ENCODE measurements at places on chromosomes 4 and X.

GRCh38 chr4:82044141-82044993 is 329.4 kb downstream of the HNRNPD start:
- no peak for DNase-seq

GRCh38 chr4:142095886-142096605 is 459.7 kb downstream of the IL15 start:
- DNase-seq: peak; percentile 82

DNA sequence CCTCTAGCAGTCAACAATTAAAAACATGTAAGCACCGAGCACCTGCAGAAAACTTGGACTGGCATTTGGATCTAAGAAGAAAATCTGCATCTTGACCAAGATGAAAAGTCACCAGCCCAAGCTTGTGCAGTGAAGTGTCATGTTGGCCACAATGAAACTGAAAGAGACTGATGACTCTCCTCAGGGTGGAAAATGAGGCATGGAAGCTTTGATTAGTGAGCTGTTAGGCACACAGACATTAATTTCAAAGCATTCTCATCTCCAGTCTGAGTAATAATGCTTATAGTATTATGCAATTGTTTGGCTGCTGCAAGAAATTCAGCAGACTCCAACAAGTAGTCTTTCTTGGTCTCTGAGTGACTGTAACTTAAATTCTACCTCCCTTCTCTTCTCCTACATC is 150.1 kb downstream of the AR start:
- no peak for DNase-seq

DNA sequence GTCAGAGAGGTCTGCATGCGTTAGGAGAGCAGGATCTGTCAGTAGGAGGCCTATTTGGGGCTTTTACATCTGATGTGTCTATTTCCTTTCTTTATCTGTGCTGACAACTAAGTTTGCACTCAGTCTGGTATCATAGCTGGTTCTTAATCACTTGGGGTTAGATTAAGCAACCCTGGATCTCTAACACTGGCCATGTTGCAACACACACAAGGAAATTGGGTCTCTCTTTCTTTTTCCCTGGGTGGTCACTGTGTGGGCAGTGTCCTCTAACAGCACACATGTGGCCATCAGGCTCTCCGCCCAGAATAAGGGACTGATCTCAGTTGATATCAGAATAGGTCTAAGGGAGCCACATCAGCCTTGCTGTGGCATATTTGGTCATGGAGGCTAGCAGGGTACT is 38.9 kb downstream of the IGFBP7 start:
- DNase-seq: no peak

DNA sequence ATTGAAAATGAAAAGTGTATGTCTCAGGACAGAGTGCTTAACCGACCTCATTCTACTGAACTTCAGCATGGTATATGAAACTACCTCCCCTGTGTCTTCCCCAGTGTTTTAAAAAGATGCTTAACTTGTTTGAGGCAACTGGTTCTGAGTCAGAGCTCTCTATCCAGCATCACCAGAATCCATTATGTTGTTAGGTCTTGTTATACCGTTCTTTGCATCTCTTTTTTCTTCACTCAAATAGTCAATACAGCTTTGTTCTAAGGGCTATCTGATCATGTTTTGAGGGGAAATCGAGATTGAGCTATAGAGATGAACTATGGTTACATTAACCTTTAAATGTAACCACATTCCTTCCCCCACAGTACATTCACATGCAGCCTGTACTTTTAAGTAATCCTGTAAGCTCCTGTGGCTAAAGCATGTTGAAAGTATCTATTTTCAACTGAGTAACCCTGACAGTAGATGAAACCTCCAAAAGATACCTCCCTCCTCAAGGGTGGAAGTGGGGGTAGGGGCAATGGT is 514.4 kb downstream of the RPA4 start:
- DNase-seq: no peak

GRCh38 chr4:90103991-90104390 is 23.2 kb upstream of the CCSER1 start:
- no peak for DNase-seq

DNA sequence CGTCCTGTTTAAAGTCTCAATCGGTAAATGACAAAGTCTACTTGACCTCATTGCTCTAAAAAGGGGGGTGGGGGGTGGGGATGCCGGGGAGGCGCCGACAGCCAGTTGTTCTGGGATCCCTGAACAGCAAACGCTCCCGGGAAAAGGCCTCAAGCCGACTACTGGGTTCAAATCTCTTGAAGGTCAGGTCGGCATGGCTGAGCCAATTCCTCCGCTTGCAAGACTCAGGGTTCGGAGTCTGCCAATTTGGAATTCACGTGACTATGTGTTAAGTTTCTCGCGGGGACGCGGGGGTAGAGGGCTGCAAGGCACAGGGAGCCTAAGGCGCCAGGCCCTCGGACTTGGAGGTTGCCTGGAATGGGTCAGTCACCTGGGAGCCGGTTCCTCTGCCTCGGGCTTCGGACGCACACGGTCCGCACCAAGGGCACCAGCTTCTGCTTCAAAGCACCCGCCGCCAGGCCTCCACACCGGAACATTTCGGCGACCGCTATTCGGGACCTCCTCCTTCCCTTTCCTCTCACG is 399 bp downstream of the AIFM1 start:
- DNase-seq: no peak

DNA sequence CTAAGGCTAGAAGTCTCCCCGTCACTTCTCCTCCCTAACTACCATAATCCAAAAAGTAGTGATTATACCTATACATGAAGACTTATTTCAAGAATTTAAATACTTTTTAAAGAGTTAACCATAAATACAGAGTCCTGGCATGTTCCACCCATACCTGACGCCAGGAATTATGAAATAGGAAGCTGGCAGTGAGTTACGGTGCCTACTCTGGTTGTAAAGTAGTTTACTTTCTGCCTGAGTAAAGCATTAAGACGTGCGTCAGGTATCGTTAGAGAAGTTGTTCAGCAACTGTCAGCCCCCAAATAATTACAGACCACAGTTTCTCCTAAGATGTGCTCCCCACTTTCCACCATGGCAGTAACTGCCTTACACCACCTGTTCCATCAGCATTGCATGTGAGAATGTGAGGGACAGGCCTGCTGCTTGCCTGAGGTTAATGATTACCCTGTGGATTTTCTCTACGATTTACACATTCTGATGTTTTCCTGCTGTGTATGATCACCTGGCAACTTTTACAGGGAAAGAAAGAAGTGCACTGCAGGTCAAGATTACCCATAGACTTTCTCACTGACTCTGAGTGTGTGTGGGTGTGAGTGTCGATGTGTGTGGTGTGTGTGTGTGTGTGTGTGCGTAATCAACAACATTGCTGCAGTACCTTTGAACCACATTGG is 92.3 kb upstream of the SLC7A11 start:
- DNase-seq: no peak

- no peak for DNase-seq
Measured at GRCh38 chr4:110640576-110640975, 17.7 kb upstream of the PITX2 start.

DNA sequence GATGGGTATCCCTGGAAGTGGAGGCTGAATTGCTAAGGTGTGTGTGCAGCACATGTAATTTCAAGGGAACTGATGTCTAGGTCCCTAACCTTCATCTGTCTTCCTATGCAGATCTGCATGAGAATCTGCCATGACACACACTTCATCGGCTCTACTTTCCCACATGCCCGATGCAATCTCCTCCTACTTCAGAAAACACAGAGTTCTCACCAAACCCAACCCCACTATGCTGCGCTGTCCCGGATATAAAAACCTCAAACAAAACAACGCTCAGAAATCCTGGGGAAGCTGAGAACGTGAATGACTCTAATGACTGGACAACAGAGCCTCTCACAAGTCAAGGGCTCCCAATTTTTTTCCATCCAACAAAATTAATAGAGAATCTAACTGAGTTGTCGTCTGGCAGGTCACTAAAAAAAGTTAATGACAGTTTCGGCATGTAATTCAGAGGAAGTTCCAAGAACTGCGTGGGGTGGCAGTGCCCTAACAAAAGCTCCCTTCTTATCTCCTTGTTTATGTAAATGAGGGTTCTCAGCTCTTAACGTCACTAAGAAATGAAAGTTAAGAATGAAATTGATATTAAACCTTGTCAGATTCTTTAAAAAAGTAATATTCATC is 39.0 kb downstream of the STX18 start:
- DNase-seq: no peak

GRCh38 chr4:175773566-175773965 is 38.5 kb downstream of the GPM6A start:
- DNase-seq: no peak

- DNase-seq: no peak
Measured at GRCh38 chrX:149129767-149130166, 375.3 kb downstream of the IDS start.

DNA sequence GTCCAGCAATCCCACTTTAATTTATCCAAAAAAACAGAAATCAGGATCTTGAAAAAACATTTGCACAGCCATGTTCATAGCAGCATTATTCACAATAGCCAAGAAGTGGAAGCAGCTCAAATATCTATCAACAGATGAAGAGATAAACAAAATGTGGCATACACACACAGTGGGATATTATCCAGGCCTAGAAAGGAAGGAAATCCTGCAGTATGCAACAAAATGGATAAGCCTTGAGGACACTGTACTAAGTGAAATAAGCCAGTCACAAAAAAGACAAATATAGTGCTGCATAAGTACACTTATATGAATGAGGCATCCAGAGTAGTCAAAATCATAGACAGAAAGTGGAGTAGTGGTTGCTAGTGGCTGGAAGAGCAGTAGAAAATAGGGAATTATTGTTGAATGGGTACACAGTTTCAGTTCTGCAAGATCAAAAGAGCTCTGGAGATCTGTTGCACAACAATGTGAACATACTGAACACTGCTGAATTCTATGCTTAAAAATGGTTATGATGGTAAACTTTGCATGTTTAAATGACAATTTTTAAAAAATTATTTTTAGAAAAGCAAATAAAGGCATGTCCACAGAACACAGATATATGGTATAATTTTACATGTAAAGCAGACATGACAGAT is 25.6 kb downstream of the CHM start:
- no peak for DNase-seq

GRCh38 chr4:83121246-83121645 is 6.7 kb upstream of the PLAC8 start:
- no peak for DNase-seq

DNA sequence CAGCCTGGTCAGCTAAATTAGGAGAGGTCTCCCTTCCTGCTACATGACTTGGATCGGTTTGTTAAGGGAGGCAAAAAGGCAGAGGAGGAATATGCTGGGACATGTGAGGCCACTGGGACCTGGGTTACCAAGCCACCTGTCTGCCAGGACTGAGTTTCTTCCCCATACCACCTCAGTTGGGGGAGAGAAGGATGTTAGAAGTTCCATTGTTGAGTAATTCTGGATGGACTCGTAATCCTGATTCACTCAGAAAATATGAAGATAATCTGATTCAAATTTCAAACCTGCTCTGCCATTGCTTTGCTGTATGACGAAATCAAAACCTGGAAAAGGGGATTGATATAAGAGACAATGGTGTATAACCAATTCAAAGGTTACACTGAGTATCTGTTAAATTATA is 97.4 kb upstream of the S100G start:
- DNase-seq: no peak

DNA sequence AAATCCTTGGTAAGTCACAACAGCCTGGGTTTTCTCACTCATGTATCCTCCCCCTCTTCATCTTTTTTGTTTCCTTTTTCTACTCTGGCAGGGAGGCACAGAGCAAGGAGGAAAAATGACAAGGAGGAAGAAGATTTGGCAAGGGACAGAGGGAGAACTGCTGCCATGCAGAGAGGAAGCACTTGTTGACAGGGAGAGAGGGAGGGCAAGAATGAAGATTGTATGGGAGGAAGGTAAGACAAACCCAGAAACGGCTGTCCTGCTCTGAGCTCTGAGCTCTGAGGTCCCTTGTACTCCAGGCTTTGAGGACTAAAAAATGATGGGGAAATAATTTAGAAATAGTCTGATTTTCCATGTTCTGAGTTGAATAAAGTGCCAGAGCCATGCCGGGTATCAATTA is 123.9 kb downstream of the DCHS2 start:
- no peak for DNase-seq

DNA sequence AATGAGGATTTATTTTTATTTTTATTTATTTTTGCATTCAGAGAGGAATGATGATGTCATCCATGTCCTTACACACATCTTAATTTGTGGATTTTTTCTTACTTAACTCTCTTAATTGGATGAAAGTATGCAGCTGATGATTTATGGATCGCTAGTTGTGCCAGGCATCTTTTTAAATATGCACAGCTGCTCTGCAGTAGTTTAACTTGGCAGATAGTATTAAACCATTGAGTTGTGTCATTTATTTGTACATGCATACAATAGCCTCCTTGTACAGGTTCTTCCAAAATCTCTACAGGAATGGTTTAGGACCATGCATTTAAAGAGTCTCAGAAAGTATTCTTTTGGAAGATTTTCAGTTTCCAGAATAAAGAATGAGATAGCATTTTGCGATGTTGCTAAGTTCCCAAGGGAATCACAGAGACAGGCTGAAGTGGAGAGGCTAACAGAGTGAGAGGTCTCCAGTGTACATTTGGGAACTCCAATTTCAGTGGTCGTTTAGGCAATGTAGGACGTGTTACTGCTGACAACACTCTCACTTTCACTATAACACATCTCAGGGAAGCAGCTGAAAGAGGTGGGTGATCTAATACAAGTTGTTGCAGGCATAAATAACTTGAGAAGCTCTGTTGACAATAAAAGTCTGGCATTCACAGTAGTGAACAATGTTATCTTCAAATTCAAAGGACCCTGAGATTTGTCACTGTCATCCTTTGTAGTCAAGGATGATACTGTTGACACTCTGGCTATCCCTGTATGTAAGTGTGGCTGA is 49.9 kb upstream of the SCRG1 start:
- DNase-seq: no peak

DNA sequence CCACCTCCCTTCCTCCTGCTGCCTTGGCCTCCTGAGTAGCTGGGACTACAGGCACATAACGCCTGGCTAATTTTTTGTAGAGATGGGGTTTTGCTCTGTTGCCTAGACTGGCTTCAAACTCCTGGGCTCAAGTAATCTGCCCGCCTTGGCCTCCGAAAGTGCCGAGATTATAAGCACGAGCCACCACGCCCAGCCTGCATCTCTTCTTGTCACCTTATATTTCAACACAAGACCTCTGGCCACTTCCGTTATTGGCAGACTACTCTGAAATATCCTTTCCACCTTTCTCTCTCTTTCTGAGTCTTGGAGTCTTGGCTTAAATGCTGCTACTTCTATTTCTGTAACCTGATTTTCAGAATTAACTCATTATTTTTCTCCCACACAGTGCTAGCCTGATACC is 5.6 kb downstream of the KIAA0232 start:
- DNase-seq: no peak

DNA sequence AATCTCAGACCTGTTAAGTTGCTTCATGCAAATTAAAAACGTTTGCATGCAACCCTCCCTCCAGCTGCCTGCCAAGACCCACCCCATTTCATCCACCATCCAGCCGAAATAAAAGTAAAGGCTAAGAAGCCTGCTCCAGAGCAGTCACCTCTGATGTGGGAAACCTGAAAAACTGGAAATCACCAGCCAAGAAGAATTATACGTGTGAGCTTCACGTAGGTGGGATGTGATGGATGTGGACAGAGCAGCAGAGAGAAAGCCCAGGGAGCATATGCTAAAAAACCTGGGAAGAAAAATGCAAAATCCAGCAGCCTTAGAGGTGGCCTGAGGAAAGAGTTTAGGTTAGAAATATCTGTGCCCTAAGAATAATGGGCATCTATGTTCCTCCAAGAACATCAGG is 160.6 kb upstream of the STS start:
- DNase-seq: no peak

GRCh38 chrX:118171356-118171755 is 54.7 kb upstream of the KLHL13 start:
- DNase-seq: no peak

All from AG04449 (cell line).